ENCODE measurements at places on chromosomes 11 and 22. TPM values are rescaled to one million over a fixed set of nuclear protein-coding genes. Genes with fewer than 3 reads are reported as not detected.

C11orf42 gene
- total RNA-seq = not detected

BARX2 gene
- total RNA-seq = 0.07 TPM

C11orf52 gene
- total RNA-seq = 5.0 TPM

ELFN2 gene
- total RNA-seq = 0.96 TPM

MS4A14 gene
- not detected for total RNA-seq

PARVA gene
- 45.9 TPM for total RNA-seq

CD6 gene
- total RNA-seq = 0.29 TPM

NPTXR gene
- 5.4 TPM for total RNA-seq

OR9I1 gene
- total RNA-seq = not detected

SGSM1 gene
- total RNA-seq = 0.55 TPM

CPSF7 gene
- 47.5 TPM for total RNA-seq

PPME1 gene
- total RNA-seq = 33.4 TPM

ACTN3 gene
- total RNA-seq = not detected

MOGAT2 gene
- total RNA-seq = not detected

CHADL gene
- 1.6 TPM for total RNA-seq

GSTP1 gene
- total RNA-seq = 1,923 TPM

GTF2H1 gene
- total RNA-seq = 58.5 TPM

UBQLN3 gene
- not detected for total RNA-seq

C11orf16 gene
- not detected for total RNA-seq

DNA sequence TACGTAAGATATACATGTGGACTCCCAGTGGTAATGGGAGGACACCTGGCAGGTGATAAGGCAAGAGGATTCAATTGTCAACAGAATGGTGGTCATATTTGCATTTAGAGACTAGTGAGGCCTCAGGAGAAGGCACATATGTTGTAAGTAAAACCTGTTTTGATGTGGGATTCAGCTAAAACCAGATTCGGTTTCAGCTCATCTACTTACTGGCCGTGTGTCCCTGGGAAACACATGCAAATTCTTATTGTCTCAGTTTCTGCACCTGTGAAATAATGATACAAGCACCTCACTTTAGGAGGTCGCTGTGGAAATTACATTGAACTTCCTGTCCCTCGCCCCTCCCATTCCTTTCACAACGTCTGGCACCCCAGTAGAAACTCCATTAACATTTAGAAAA, 78.9 kb upstream of the FIBIN start:
- DNase-seq = no peak

DNA sequence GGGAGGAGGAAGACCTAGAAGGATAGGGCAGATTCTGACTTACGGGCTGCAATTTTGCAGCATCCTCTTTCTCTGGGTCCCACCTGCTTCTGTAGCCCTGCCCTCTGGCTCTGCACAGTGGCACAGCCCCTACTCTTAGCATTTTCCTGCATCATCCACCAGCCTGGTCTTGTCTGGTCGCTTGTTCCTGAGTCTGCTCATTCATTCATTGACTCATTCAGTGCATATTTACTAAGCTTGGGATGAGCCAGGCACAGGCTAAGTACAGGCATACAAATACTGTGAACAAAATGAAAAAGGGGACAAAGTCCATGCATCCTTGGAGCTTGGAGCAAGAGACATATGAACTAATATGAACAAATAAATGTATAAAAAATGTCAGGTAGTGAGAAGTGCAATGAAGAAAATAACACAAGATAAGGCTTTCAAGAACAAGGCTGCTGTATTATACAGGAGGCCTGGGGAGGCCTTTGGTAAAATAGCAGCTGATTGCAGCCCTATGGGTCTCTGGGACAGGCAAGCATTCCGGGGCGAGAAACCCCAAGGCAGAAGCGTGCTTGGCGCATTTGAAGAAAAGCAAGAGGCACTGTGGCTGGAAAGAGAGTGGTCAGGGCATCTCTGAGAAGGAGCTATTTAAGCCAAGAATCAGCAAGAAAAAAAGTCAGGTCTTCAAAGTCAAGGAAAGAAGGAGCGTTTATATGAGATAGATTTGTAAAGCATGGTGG, 108.0 kb upstream of the ALX4 start:
- no peak for DNase-seq

- DNase-seq = no peak
Measured at GRCh38 chr11:9862981-9863380, 199.1 kb downstream of the SWAP70 start.

- DNase-seq = no peak
Measured at GRCh38 chr11:32366666-32367065, 68.7 kb downstream of the WT1 start.

DNA sequence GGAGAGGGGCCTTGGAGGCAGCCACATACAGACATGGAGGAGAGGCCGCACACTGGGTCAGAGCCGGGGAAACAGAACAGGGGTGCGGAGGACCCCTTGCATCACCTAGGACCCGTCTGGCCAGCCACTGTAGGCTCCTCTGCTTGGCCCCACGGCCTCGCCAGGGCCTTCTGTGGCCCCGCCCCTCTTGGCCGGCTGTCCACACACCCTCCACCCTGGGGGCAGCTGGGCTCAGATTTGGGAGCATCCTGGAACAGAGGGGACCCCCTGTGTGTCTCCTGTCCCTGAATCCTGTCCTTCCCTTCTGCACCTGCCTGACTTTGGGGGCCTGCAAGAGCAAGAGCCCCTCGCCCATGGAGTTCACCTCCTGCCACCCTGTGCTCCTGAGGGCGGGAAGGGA, 7.9 kb upstream of the TH start:
- no peak for DNase-seq

GRCh38 chr11:78020246-78020645, 2.8 kb downstream of the KCTD14 start:
- no peak for DNase-seq

GRCh38 chr11:19102521-19102900, 14.5 kb upstream of the ZDHHC13 start:
- DNase-seq = no peak

DNA sequence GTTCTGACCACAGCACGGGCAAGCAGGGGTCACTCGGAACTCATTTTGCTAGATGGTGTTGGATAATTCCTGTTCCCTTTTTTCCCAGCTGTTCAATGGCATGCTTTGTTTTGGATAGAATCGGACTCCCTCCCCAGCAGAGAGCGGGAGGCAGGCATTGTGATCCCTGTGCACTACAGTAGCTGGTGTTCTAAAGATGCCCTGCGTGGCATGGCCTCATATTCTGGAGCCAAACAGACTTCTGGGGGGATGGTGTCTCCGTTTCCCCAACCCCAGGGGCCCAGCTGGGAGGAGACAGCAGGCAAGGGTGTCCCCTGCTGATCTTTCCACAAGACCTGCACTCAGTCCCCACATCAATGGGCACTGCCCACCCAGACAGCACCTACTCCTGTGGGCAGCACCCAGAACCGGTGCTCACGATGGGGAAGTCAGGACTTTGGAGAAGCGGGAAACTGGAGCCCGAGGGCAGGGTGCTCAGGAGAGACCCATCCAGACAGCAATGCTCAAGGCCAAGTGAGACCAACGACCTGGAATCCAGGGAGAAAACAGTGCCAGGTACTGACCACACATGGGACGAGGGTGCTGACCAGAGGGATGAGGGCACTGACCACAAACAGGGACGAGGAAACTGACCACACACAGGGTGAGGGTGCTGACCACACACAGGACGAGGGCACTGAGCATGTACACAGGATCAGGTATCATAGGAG, 934.9 kb downstream of the BRD1 start:
- no peak for DNase-seq

DNA sequence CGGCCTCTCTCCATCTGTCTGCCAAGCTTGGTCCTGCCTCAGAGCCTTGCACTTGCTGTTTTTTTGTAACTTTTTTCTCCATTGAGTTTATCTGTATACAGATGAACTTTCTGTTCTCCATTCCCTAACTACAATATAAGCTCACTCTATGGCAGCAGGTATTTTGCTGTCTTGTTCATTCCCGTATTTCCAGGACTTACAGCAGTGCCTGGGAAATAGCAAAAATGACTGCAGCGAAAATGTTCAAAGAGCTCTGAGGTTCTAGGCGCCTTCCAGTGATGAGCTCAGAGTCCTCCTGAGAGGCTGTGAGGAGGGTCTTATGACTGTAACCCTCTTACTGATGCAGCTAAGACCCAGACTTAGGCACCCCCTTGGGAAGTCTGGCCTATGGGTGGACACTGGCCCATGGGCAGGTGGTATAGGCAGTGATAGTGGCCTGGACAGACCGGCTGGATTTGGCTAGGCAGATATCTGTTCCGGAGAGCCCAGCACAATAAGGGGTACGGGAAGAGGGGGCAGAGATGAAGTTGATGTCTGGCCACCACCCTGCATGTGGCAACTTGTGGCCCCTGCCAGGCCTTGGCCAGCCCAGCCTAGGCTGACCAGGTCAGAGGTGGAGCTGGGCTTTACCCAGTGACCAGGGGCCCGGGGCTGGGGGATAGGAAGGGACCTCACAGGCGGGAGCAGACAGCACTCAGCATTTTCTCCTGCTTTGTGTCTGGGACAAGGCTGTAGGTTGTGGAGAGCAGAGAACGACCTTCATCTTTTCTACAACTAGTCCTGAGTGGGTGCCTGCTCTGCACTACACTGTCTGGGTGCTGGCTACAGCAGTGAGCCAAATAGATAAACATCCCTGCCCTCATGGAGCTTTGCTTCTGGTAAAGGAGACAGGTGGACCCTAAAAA, 4.6 kb downstream of the ATF4 start:
- DNase-seq = no peak

- no peak for DNase-seq
Measured at GRCh38 chr11:65962141-65962564, 619 bp downstream of the SART1 start.

- DNase-seq = no peak
Measured at GRCh38 chr22:27487600-27488452, 313.7 kb downstream of the MN1 start.

DNA sequence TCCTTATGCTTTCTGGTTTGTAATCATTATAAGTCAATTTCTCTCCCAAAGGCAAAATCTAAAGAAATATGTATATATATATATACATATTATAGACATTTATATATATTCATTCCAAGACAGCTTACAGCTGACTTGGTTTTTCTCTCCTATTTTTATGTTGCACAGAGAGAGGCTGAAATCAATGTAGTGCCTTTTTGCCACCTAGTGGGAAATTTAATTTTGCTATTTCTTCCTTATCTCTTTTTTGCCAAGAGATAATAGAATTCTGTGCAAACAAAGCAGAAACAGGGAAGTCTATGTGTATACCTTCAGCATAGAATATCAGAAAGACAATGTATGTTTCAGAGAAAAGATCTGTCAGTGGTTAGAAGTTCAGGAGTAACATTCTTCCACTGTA, 186.0 kb upstream of the ANO5 start:
- no peak for DNase-seq

GRCh38 chr22:38948181-38948940, 9.0 kb upstream of the APOBEC3A start:
- no peak for DNase-seq

DNA sequence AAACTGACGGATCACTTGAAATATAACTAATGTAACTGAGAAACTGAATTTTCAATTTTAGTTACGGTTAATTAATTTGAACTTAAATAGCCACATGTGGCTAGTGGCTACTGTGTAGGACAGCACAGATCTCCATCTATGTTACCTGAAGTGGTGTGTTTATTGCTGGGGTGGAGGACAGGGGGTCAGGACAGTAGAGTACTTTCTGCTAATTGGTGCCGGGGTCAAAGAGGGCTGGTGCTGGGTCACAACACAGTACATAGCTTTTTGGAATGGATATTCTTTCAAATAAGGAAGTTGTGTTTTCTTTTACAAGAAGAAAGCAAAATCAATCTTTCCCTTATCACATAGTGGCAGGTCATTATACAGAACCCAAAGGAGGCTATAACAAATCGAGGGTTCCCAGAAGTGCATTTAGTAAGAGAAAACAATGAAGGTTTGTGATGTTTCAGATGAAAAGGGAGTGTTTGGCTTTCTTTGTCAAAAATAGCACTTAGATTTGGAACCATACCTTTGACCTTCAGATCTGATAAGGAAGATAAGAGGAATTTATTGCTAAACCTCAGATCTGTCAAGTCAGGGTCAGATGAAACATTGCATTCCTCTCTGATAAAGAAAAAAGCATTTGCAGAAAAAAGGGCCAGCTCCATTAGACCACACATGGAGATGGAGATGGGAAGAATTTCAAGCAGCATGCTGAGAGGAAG, 384.5 kb downstream of the AASDHPPT start:
- no peak for DNase-seq

DNA sequence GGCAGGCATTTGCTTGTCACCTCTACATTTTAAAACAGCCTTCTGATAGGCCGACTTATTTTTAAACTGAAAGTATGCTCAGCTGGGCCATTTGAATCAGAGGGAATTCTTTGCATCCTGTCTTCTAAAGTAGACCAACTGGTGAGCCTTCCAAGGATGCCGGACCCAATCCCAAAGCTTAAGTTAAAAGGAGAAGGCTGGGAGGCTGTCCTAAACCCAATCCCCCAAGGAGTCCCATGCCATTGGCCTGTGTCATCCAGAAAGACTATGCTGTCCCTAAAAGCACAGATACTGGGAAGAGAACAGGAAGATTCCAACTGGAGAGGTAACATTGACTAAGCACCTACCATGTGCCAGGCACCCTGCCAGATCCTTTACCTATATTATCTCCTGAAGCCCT, 18.0 kb downstream of the TENM4 start:
- no peak for DNase-seq

DNA sequence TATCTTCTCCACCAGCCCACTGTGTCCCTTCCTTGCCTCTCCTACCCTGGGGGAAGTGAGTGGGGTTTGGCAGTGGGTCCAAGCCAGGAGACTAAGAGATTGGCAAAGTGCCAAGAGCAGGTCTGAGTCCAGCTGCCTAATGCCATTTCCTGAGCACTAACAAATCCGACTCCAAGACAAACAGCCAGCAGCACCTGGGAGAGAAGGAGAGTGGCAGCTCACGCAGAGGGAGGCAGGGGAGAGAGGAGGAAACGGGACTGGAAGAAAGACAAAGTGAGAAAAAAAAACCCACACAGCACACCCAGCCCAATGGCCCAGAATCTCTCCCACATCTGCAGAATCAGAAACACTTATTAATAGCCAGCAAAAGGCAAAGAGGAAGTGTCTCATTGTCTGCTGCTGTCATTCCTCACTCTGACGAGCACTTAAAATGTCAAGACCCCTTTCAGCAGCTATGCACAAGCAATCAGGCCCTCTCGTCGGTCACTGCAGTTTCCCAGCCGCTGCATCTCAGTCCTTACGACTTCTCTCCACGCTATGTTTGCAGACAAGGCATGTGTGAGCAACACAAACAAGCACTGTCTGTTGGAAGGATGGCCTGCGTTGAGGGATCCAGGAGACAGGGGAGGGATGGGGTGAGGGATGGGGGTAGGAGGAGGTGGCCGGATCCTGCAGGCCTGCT, 558.4 kb upstream of the CADM1 start:
- DNase-seq = no peak

- no peak for DNase-seq
Measured at GRCh38 chr11:44377121-44377520, 67.2 kb upstream of the ALX4 start.

DNA sequence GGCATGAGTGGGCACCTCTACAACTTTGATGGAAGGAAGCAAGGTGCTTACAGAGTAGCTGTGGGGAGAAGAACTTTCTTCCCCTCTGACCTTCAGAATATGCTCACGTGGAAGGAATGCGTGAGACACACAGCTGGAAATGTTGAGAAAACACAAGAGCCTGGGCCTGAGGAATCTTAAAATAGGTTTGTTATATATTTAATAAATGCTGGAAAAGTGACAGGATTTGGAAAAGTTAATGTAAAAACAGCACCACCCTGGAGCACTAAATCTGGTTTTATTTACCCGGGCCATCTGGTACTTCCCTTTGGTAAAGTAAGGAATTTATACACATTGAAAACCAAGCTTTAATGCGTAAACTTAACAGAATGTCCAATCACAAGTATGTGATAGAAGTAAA, 14.0 kb upstream of the AMPD3 start:
- no peak for DNase-seq

GRCh38 chr22:49364398-49364797, 463.3 kb downstream of the BRD1 start:
- no peak for DNase-seq

Data from kidney epithelial cell (primary cell).